ENCODE measurements at places on chromosomes 4 and X.

DNA sequence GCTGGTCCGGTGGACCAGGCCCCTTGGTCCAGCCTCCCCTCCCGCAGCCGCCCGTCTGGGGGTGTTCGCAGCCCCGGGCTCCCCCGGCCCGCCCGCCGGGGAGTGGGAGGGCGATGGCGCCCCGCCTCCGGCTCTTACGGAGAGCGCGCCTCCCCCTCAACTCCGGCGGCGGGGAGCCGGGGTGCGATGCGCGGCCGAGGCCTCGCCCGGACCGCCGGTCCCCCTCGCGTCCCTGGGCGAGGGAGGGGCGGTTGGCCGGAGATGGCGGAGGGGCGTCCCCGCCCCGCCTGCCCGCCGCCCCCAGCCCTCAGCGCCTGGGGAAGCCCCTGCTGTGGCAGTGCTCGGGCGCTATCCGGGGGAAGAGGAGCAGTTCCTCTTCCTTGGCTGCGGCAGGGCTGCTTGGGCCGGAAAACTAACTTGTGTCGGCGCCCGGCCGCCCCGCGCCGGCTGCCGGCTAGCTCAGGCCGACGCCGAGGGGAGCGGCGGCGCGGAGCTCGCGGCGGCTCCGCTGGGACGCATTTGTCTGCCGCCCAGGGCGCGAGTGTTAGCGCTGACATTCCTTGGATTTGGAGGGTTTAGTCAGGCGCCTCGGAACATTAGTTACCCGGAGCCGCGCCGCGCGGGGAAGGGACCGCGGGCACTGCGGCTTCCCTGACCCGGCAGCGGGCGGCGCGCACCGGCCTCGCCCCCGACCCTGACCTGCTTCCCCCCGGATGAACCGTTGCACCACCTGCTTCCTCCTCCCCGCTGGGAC lies 994 bp downstream of the GALNT7 start:
- peak; percentile 27 for DNase-seq

GRCh38 chr4:159538556-159538955 lies 435.7 kb downstream of the RAPGEF2 start:
- DNase-seq, result no peak

GRCh38 chrX:46722742-46723568 lies 36.0 kb downstream of the SLC9A7 start:
- no peak for DNase-seq

- no peak for DNase-seq
These were observed 288.7 kb downstream of the PRDM5 start for GRCh38 chr4:120633810-120634209.

GRCh38 chr4:105558277-105558676 lies 5.9 kb downstream of the ARHGEF38 start:
- no peak for DNase-seq

DNA sequence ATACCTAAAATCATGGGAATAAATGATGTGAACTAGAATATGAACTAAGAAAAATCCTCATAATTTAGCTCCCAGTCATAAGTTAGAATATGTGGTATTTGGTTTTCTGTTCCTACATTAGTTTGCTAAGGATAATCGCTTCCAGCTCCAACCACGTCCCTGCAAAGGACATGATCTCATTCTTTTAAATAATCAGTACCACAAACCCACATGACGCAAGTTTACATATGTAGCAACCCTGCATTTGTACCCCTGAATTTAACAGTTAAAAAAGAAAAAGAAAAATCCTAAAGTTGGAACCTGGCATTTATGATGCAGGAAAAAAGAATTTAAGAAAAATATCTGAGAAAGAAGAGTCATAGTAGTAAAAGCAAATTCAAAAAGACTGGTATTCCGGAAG lies 13.3 kb downstream of the UBA6 start:
- DNase-seq, result no peak

GRCh38 chr4:1637580-1638271 lies 46.4 kb downstream of the FAM53A start:
- DNase-seq, result no peak

DNA sequence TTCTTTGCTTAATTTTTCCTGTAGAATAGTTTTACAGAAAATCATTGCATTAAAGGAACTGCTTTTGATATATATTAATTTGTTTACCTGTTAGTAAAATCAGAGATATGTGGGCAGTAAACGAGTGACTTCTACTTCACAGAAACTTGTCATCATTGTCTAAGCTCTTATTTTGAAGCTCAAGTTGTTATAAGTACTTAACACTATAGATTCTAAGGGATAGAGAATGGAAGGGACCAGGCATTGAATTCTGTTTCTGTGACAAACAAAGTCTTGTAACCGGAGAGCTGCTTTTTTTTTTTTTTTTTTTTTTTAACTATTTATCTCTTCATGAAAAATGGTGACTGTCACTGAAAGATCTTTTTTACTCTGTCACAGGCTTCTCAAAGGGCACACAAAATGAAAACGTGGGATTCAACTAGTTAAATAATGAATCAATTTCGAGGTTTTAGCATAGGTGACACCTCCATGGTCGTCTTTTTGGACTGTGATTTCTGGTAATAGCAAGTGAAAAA lies 14.4 kb downstream of the STK26 start:
- no peak for DNase-seq

- DNase-seq, result no peak
These were observed 47.5 kb downstream of the SMC1A start for GRCh38 chrX:53374923-53375322.

GRCh38 chrX:106987488-106987887 lies 12.5 kb downstream of the MORC4 start:
- DNase-seq, result no peak

- no peak for DNase-seq
These were observed 7.7 kb upstream of the F11 start for GRCh38 chr4:186258216-186258811.

DNA sequence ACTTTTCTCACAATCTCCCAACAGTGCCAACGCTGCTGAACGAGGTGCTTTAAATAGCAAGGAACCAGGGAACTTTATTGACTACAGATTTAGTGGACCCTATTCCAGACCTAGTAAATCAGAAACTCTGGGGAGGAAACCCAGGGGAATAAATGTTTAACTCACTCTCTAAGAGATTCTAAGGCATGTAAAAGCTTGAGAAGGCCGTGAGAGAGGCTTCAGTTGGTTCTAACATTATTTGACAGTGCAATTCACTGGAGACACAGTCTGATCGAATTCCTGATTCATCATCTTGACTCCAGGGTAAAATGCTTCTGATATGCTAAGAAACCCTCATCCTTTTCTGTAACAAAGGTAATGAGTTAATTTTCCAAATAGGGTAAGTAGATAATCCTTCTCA lies 494.4 kb downstream of the KCNIP4 start:
- no peak for DNase-seq

- no peak for DNase-seq
These were observed 909.0 kb downstream of the CENPC start for GRCh38 chr4:66636349-66636748.

DNA sequence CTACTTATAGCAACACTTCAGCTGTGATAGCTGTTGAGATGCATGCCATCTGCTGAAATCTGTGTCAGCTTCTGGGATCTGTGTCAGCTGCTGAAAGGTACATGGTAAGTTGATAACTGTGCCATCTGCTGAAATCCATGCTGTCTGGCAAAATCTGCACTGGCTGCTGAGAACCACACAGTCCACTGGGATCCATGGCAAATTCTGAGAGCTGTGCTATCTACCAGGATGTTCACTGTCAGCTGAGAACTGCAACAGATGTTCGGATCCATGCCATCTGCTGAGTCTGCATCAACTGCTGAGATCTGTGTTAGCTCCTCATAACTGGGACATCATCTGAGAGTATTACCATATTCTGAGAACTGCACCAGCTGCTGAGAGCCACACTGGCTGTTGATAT lies 430.5 kb upstream of the POU3F4 start:
- DNase-seq, result no peak

DNA sequence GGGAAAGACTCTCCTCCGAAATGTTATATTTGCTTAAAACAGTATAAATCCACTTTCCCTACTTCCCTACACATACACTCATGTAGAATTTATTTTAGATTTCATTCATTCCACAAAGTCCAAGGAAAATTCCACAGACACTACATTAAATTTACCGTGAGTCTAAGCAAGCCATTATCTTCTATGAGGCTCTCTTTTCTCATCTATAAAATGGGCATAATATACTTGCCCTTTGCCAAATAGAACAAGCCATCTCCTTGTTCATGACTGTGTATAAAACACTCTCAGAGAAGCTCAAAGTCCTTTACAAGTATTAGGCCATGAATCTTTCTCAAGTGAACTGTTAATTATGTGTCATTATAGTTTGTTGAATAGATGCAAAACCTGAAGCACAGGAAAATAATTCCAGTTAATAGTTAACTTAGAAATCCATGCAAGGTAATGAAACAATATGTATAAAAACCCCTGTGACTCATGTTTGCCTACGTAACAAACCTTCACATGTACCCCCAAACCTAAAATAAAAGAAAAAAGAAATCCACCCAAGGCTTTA lies 10.7 kb downstream of the TEC start:
- no peak for DNase-seq
